Upper lobe of left lung (tissue), 6 donors: ENCODE measurements at places on chromosomes 4 and X. TPM values are rescaled to one million over a fixed set of nuclear protein-coding genes. Genes with fewer than 3 reads are reported as not detected.

The CXCL6 gene
- not detected for total RNA-seq

The RBMX gene
- 206 TPM for total RNA-seq

DNA sequence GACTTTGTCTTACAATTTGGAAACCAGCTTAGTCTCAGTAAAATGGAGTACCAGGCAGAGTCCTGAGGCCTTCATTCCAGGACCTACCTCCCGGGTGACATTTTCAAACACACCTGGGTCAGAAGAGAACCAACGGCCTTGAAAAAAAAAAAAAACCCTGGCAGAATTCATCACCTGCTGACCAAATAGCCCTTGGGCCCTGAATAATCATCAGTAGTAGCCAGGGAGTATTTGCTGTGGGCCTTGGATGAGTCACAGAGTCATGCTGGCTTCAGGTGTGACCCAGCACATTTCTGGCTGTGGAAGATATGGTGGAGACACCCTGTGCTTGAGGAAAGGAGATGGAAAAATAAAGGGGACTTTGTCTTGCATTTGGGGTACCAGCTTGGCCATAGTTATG lies 92.2 kb downstream of the LPAR4 start:
- DNase-seq, result no peak

DNA sequence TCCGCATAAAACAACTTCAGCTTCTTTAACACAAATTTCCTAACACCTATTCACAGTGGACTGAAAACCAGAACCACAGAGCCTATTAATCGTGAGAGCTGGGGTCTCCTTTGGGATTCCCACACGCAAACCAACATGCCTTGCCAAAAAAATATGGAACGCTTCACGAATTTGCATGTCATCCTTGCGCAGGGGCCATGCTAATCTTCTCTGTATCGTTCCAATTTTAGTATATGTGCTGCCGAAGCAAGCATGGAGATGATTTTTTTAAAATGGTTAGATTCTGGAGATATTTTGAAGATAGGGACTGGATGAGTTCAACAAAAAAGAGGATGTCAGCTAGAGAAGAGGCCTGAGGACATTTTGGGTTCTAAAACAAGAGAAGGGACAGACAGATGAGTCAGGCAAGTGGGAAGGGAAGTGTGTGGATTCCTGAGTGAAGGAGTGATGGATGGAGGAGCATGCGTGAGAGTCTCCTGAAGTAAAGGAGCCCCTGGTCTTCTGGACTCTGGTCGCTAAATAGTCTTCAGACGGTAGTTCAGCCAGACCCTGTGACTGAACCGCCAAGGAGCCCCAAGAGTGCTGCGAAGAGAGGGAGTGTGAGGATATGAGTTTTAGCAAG lies 9.5 kb upstream of the GATA1 start:
- DNase-seq, result no peak

DNA sequence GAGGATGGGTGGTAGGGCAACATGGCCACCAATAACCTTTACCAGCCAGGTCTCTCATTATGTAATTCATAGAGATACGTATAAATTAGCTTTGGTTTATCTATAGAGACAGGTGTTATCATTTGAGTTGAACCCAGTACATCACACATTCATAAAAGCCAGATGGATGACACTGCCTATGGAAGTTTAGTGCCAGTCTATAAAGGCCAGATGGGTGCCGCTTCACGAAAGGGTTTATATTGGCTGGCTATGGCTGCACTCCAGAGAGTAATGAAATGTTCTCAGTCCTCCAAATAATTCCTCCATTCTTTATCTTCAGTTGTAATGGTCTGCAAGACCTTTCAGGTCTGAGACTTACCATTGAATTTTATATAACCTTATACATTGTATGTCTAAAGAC lies 331.9 kb upstream of the NR3C2 start:
- DNase-seq, result no peak

DNA sequence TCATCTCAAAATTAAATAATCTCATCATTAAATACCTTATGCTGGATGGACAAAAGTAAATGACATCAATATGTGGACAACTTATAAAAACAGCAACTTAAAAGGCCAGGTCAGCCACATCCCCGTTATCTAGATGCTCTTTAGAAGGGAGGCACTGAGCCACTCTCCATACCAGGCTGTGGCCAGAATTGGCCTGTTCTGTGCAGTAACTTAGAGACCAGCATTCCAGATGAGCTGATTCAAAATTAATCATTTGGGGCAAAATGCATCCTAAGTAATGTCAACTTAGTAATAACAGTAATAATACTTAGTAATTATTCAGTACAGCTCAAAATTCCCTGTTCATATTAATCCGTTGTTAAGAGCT lies 373.6 kb downstream of the FBXW7 start:
- no peak for DNase-seq

GRCh38 chrX:123424546-123424945 lies 240.5 kb downstream of the GRIA3 start:
- no peak for DNase-seq

DNA sequence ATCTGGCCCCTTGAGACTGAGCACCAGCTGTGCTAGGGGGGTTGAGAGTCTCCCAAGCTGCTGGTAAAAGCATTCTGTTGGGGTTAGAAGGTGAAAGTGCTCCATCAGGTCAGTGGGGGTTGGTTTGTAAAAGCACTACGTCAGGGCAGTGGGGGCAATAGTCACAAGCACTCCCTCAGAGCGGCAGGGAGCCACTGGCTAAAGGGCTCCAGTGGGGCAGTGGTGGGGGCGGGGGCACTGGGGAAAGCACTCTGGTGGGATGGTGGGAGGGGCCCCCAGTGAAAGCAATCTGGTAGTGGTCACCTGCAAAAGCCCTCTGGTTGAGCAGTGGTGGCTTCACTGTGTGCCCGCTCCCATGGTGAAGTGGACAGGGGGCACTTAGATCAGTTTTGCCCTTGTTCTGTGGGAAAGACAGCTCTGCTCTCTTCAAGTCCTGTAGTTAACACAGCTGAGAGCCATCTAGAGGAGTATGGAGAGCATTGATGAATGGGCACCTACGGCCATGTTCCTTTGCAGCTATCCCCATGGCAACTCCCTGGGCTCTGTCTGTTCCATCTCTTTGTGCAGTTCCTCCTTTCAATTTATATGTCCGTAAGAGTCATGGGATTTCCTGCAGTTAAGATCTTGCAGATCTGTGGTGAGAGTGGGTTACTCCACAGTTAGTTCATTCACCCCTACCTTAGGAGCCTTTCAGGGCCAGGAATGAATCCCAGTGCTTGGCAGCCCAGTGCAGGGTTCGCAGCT lies 106.4 kb downstream of the SH3BGRL start:
- no peak for DNase-seq

DNA sequence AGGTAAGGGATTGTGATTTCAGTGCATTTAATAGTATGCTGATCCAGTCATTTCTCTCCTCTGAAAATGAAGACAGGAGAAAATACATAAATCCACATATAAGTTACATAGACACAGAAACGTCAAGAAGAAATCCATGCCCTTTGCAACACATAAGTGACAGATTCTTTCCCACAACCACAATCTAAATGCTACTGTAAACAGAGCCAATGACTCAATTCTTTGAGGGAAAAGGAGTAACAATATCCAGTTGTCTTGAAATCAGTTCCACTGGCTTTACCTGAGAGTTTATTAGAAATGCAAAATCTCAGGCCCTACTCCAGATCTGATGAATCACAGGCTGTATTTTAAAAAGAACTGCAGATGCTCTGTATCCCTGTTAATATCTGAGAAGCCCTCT lies 66.4 kb downstream of the ARAP2 start:
- DNase-seq, result no peak
